Stimulated activated CD4-positive, alpha-beta T cell treated with anti-CD3 and anti-CD28 coated beads, TNF-alpha, amount 100 ng/mL, for 1 hour (primary cell): ENCODE measurements at places on chromosomes 11 and 22.
A peak's percentile ranks its signal among the peaks of the same experiment; 100 is the strongest.

GRCh38 chr11:131428853-131429252 is 58.4 kb downstream of the NTM start:
- no peak for DNase-seq

GRCh38 chr22:30433773-30434172 is 8.2 kb downstream of the MTFP1 start:
- DNase-seq: no peak

- DNase-seq: no peak
Observed at GRCh38 chr11:2036863-2037486, 39.3 kb upstream of the H19 start.

GRCh38 chr22:21695430-21696085 is 29.7 kb downstream of the PPIL2 start:
- DNase-seq: no peak

DNA sequence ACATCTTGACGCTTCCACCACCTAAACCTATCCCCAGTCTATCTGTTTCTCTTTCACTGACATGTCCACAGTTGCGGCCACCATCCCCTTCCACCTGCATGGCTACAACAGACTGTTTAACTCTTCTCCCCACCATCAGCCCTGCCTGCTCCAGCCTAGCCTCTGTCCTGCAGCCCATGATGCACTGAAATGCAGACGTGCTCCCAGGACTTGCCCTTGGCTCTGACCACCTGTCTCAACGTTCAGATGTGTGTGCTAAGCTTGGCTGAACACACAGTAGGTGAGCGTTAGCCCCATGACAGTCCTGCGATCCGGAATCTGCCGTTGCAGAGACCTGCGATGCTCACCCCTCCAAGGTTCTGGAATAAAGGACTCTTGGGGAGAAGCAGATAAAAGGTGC is 22.7 kb downstream of the CBX7 start:
- DNase-seq: no peak

GRCh38 chr22:35301372-35301874 is 1.7 kb downstream of the TOM1 start:
- DNase-seq: no peak

- DNase-seq: no peak
Observed at GRCh38 chr22:20448630-20449029, 11.0 kb upstream of the SCARF2 start.

- DNase-seq: no peak
Observed at GRCh38 chr11:123509737-123510578, 79.9 kb downstream of the GRAMD1B start.

DNA sequence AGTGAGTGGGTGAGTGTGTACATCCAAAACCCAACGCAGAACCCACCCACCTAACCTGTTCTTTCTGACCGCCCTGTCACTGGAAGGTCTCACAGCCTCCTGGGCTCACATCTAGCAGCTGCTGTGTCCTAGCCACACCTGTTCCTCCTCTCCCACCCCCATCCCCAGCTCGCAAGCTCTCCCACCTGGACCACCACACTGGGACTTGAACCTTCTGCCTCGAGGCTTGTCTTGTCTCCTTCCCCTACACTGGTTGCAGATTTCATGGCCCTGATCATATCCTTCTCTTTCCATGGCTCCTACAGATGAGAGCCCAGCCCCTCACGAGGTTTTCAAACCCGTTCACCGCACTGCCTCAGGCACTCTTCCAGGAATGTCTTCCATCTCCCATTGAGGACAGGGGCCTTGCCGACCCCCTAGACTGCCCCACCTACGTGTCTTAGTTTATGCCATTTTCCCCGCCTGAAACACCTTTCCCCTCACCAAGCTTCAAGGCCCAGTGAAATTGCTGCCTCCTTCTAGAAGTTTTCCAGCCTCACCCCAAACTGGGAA is 6.7 kb downstream of the IFITM10 start:
- DNase-seq: no peak

- DNase-seq: no peak
Observed at GRCh38 chr22:32676191-32676590, 125.3 kb upstream of the TIMP3 start.

DNA sequence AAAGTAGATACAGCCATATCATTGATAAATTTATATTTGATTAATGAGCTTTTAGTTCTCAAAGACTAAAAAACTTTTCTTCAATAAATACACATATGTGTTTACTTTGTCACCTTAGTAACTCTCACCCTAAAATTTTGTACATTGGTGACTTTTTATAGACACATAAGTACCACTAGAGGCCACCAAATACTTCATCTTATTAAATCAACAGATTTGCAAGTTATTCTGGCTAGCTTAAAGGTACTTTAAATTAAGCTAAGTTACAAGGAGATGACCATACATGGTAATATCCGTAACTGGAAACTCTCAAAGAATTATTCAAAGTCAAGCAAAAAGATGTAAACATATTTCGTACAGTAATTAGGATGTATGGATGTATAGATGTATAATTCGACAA is 112.2 kb downstream of the SBF2 start:
- no peak for DNase-seq

GRCh38 chr11:68038718-68039525 is at the start of gene TCIRG1:
Gene TCIRG1 (plus strand): TSS chr11:68039025. CDS start chr11:68041272, 2,247 bp downstream.
- peak; percentile 39 for DNase-seq

DNA sequence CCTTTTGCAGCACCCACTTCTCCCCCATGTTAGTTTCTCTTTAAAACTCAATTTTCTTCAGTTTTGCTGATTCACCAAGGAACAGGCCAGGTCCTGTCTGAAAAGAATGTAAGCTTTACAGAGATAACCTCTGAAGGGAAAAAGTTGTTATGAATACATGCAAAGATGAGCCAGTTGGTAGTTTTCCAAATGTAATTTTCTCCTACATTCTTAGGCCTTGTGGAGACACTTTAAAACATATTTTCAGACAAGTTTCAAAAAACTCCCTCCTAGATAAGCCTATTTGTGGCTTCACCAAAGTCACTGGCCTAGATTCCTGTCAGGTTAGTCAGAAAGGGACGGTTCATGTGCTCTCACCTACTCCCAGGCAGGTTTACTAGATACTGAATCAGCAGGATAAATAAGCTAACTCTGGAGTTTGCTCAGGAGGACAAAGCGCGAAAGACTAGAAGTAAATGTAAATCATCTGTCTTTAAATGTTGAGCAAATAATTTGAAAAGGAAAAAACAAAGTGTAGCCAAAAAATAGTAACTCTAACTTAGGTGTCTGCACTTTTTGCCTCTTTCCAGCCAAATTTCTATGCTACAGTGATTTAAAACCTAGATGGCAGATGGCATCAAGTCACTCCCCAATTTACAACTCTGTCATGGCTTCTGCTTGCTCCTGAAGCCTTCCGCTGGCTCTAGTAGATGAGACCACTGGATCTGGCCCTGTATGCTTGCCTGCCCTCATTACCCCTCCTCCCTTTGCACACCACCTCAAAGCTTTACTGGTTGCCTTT is 4.9 kb upstream of the ATP6V1E1 start:
- no peak for DNase-seq

DNA sequence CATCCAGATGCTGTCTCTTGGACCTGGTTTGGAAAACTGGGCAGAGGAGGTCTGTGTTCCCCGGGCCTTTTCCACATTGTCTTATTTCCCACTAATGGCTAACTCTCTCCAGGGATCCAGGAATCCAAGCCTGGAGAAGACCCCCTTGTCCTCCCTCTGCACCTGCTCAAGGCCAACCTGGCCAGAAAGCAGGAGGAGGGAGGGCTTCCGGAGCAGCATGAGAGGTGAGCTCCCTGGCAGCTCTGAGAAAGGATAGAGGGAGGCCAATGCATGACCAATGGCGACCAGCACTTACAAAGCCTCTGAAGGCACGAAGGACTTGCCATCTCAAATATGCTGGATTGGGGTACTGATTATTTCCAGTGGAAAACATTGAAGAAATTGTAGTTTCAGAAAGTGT is 445.0 kb upstream of the B3GAT1 start:
- no peak for DNase-seq

- no peak for DNase-seq
Observed at GRCh38 chr22:31650391-31650790, 11.6 kb downstream of the PISD start.

- no peak for DNase-seq
Observed at GRCh38 chr11:125554038-125554437, 15.2 kb upstream of the EI24 start.

DNA sequence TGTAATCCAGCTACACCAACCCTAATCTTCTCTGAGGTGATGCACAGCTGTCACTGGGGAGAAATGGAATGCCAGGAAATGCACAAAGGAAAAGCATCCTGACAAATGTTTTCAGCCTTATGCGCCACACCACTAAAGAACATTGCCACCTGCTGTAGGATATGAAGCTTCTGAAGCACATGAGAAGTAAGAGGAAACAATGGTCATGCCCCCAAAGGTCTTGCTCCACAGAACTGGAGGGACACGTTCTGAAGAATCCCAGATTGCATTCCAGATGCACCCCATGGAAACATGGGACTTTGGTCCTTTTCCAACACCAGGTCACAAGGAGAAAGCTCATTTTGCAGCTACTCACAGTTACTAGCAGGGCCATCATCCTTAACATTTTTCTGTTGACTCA is 48.7 kb upstream of the ZBED5 start:
- no peak for DNase-seq

DNA sequence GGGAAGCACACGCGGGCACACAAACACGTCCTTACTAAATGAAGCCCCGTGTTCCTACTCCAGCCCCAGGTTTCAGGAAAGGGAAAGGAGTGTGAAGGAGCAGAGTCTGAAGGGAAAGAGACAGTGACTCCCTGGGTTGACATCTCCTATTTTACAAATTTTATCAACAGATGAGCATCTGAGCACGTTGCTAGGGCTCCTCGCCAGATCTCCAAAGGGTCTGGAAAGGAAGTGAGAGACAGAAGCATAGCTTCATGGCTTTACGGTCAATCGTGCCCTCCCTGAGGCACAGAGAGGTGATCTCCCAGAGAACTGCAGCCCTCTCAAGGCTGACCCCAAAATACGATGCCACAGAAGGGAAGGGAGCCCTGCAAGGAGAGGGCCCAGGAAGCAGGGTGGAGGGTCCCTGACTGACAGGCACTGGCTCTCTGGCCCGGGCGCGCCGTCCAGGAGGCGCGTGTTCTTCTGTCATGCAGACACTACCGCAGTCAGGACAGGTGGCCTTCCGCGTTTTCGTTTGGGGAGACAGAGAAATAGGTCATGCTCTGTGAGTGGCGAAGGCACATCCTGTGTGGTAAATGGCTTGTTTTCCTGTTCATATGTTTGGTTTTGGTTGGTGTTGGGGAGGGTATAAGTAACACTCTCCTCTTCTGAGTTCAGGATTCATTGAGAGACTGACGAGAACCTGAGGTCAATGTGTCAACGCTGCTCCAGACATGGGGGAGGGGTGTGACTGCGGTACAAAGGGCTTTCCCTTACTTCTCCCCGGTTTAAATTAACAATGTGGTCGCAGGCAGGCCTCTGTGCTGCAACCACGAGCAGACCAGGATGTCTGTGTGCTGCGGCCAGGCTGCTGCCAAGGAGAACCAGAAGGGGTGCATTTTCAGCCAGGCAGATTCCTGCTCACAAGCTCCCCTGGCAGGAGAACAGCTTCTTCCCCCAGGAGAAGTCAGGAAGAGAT is 813.3 kb downstream of the OPCML start:
- DNase-seq: peak; percentile 31

DNA sequence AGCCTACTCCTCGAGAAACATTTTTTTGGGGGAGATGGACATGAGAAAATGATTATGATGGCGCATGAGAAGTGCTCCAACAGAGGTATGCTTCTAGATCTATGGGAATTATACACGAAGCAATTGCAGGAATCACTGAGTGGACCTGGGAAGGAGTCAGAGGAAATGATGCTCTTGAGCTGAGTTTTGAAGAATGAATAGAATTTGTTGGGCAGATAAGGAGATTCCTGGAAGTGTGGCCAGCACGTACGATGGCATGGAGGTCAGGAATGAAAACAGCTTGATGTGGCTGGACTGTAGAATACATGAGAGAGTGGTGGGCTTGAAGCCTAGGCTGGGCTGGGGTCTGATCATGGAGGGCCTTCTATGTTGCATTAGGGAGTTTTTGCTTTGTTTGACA is 31.7 kb downstream of the ADAMTS15 start:
- DNase-seq: no peak

GRCh38 chr11:2460540-2461252 is 15.9 kb downstream of the KCNQ1 start:
- DNase-seq: no peak

GRCh38 chr11:39249566-39250365 is 2209.7 kb downstream of the LRRC4C start:
- no peak for DNase-seq

DNA sequence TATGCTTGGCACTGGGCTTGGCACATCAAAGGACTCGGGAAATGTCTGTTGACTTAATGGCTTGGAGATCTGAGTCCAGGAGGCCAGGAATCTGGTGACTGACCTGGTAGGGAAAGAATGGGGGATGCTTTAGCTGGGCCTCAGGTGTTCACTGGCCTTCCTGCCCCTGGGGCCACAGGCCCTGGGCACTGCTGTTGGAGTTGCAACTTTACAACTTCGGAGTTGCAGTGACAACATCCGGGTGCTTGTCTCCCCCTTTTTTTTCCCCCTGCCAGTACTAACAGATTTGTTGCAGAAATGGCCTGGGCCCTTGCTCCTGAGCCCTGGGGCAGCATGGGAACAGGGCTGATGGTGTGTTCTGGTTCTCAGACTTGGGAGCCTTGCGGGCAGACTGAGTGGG is 23.8 kb downstream of the OSBP2 start:
- DNase-seq: no peak

DNA sequence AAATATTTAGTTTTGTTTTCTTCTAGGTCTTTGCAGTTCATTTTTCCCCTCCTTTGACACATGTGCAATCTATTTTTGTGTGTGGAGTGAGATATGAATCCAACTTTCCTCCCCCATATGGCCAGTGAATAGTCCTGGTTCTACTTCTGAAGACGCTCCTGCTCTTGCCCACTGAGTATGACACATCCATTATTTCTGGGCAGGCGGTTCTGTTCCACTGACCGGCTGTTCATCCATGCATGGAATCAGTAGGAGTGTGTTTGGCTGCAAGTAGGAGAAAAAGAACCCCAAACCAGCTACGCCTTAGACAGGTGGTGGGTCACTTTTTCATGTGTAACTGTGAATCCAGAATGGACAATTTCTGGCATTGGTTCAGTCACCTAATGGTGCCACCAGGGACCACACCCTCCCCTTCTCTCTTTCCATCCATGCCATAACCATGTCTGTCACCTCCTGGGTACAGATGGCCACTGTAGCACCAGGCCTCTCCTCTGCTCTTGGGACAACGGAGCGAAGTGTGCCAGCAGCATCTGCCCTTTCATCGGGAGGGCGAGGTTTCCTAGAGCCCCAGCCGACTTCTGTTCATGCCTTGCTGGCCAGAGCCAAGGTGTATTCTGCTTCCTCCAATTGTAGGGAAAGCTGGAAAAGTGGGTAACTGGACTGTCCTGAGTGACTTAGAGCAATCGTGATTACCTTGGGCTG is 67.4 kb upstream of the SLC22A12 start:
- DNase-seq: no peak

DNA sequence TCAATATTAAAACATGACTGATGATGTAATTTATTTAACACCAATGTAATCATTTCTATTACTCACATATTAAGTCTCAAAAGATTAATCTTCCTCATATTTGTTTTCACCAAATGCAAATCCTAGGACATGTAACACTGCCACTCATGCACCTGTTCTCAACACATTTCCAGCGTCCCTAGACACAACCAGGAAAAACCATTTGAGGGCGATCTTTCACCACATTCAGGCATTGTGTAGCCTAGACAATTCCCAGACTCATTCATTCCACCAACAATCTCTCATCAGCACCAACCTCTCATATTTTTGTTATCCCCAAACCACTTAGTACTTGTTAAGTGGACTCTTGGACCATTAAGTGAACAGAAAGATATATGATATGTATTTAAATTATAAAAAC is 66.1 kb downstream of the SLC36A4 start:
- no peak for DNase-seq

GRCh38 chr22:44246615-44247326 is 66.0 kb downstream of the SHISAL1 start:
- DNase-seq: no peak

- no peak for DNase-seq
Observed at GRCh38 chr22:31569126-31569525, 72.8 kb downstream of the SFI1 start.
